GM23248 (cell line): ENCODE measurements at places on chromosomes 5 and 9.

DNA sequence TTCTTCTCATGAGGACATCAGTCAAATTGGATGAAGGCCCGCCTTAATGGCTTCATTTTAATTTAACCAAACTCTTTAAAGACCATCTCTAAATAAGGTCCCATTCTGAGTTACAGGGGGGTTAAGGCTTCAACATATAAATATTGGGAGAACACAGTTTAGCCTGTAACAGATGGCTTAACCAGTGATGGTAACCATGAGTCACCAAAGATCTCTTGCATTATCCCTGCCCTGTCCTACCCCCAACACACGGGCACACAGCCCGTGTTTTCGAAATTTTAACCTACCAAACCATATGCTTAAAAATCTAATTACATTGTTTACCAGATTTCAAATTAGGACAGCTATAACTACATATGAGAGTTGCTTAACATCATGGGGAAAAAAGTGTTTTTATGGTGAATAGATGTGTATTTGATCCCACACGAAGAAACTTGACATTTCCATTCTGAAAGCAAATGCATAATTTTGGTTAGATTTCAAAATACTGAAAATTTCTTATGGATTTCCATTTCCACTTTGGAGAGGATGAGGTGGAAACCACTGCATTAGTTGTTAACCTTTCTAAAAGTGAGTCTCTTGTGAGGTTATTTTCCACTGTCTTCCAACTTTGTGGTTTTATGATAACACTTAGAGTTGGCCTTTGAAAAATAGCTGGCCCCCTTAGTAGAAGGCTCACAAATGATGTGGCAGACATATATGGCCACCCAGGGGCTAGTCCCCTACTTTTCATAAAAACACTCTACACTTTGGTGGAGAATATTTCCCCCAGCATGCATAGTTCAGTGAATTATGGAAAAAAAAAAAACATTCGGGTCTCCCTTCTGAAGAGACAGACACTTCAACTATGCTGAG, 849.3 kb downstream of the TLE1 start:
- no peak for DNase-seq

DNA sequence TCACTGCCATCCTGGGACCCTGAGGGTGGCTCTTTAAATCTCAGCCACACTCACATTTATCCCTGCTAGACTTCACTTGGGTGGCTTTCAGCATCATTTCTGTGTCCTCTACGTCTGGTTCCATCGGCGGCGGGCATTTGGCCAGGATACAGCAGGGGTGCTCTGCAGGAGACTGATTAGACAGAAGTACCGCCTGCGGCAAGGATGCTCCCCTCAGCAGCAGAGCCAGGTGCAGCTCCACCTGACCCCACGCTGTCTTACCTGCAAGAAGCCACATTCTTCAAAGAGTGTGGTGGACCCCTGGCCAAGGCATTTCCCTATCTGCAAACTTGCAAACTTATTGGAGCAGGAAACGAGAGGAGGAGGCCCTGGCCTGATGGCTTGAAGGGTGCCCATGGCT, 309.8 kb upstream of the IRX4 start:
- DNase-seq = no peak

DNA sequence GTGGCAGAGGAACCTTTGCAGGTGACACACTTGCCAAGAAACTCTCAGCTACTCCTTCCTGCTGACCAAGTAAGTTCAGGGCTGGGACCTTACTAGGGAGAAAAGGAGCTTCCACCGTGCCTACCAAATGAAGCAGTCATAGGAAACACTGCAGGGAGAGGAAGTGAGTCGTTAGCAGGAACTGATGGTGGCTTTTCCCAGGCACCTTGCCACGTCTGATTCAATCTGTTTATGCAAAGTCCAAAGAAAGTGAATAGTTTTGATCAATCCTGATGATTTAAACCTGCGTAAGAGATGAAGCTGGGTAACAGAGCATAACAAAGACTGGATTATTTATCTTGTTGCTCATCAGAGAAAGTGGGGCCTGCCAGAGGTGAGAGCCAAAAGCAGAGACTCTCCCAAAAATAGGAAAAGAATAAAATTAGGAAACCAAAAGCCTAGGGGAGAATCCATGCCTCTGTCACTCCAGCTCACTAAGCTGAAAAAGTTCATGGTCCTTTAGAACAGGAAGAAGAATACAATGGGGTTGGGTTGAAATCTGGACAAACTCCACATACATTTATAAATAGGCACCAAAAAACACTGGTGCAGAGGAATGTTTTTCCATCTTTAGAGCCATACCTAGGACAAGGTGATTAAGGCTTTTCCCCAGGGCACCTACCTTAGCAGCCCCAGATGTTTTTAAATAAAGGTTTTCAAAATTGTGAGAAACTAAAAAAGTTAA, 9.3 kb upstream of the PFDN1 start:
- peak; percentile 97 for DNase-seq

- peak; percentile 68 for DNase-seq
These were observed 18.2 kb upstream of the FNIP1 start for GRCh38 chr5:131814990-131815389.

DNA sequence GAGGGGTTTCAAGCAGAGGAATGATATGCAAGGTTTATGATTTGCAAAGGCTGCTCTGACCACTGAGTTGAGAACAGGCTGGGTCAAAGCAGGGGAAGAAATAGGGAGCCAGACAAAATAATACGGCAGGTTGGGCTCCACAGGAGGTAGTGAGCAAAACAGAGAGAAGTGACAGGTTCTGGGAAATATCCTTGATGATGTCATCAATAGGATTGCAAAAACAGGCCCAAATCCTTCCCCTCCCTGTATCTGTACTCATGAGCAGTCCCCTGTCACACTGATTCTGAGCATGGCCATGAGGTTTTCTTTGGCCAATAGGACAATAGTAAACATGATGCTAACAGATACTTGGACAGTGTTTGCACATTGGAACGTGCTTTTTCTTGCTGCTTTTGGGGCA, 471.8 kb upstream of the BRINP1 start:
- DNase-seq = no peak

- peak; percentile 84 for DNase-seq
These were observed 30.9 kb upstream of the SREK1 start for GRCh38 chr5:66113160-66113559.

DNA sequence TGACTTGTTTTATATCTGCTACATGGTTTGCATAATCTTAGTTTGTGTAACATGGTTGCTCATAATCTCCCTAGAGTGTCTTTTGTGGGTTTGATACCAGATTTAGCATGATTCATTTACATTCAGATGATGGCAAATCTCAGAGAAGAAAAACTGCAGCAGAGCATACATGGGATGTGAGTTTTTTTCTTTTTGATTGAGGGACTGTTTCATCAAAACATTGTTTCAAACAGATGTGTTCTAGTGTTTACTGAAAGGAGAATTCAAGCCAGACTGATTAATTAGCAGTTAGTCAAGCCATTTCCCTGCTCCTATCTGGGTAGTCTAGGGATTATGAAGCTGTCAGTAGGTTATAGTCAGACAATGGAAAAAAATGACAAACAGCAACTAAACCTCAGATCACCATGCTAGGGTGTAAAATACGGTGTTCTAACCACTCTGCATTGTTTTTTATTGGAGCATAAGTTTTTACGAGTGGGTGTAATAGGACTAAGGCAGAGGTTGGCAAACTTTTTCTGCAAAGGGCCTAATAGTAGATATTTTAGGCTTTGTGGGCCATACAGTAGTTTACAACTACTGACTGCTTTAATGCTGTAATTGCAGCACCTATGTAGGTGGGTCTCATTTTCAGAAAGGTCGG, 10.5 kb upstream of the GDNF start:
- peak; percentile 79 for DNase-seq

DNA sequence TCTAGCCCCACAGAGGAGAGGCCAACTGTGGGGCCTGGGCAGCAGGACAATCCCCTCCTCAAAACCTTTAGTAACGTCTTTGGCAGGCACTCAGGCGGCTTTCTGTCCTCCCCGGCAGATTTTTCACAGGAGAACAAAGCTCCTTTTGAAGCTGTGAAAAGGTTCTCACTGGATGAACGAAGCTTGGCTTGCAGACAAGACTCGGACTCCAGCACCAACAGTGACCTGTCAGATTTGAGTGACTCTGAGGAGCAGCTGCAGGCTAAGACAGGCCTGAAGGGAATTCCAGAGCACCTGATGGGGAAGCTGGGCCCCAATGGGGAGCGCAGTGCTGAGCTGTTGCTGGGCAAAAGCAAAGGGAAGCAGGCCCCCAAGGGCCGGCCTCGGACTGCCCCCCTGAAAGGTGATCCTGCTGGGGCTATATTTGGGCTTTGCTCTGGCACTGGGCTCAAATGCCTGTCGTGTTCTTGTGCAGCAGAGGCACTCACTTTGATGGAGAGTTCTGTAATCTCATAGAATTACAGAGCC, 39.4 kb downstream of the KDM3B start:
- no peak for DNase-seq

DNA sequence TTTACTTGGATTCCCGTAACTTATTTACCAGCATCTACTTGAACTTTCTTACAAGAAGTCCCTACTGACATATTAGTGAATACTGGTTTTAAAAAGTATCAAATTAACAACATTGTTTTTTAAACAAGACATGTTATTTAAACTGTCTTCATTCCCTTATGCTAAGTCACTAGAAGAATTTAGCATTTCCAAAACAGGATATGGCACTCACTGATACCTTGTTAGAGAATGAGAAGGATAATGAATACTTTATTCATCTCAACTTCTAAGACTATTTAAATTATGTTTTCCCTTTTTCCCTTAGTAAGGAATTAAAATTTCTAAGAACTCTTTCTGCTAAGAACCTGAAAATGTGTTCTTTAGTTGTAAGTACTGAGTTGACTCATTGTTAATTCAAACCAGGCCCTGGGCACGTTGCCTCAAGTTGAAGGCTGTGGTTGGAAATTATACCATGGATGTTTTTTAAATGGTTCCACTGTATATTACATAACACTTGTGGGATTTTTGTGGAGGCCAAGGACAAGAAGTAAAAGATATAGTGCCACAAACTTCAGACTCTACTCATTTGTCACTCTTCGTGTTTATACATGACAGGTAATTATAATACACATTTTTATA, 219.0 kb upstream of the EDIL3 start:
- peak; percentile 27 for DNase-seq

- no peak for DNase-seq
These were observed 126.1 kb downstream of the CACNA1B start for GRCh38 chr9:138003485-138004190.

- DNase-seq = peak; percentile 82
These were observed 106.6 kb upstream of the PJA2 start for GRCh38 chr5:109516390-109516789.

- no peak for DNase-seq
These were observed 126.4 kb downstream of the TTLL11 start for GRCh38 chr9:121966706-121967105.

DNA sequence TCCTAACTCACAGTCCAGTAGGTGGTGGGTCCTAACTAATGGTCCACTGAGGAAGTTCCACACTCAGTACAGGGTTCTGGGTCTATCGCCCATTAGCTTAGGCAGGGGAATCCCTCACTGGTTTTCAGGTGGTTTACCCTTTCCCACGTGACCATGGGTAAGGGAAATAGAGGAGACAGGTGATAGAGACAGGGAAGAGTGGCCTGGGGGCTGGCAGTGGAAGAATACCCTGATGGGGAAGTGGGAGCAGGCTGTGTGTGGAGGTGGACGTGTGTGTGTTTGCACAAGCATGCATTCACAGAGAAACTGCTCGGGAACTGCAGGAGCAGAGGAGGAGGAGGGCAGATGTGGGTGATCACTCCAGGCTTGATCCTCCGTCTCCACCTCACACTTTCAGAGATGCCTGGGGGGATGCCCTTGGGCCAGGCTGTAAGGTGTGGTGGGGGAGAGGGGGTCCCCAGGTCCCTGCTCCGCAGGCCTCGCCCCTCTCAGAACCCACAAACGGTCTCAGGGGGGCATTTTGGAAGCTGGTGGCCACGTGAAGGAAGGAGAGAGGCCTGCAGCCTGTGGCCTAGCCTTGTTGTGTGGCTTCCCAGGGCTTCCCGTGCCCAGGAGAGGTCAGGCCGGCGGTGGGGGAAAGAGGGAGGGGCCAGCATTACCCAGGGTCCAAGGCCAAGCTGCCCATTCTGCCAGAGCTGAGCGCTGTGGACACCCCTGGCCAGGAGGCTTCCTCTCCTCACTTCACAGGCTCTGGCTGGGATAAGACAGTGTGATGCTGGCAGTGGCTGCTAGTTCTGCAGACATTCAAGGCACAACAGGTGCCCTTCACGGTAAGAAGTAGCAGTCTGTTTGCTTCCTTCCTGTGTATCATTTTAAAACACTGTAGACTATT, 80.0 kb downstream of the OTULIN start:
- no peak for DNase-seq

DNA sequence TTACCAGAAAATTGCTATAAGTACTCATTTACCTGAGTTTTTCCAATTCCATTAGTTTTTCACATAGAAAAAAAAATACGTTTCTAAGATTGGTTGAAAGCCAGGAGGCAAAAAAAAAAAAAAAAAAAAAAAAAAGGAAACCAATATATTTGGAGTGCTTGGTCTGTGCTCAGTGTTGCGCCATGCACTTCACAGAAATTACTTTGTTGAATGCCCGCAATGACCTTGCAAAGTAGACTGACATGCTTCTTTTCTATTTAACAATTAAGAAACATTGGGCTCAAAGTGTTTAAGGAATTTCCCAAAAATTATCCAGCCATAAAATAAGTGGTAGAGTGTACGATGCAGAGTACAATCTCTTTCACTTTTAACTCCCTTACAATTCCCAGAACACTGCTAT, 65.2 kb upstream of the PAPPA start:
- no peak for DNase-seq

DNA sequence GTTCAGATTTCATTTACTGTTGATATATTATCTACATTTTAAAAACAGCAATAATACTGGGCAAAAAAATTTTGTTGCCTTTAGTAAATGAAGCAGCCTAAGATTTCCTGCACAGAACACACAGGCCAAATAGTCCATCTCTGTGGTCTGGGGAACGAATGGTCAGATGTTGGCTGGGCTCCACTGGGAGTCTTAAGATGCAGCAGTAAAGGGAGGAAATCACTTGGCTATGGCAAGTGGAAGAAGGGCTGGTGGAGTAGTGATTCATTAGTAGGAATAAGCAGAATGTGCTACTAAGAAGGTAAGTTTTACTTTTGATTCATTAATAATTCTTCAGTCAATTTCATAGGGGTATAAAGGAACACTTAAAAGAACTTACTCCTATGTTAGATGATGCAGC, 91.1 kb upstream of the ARRDC3 start:
- no peak for DNase-seq

DNA sequence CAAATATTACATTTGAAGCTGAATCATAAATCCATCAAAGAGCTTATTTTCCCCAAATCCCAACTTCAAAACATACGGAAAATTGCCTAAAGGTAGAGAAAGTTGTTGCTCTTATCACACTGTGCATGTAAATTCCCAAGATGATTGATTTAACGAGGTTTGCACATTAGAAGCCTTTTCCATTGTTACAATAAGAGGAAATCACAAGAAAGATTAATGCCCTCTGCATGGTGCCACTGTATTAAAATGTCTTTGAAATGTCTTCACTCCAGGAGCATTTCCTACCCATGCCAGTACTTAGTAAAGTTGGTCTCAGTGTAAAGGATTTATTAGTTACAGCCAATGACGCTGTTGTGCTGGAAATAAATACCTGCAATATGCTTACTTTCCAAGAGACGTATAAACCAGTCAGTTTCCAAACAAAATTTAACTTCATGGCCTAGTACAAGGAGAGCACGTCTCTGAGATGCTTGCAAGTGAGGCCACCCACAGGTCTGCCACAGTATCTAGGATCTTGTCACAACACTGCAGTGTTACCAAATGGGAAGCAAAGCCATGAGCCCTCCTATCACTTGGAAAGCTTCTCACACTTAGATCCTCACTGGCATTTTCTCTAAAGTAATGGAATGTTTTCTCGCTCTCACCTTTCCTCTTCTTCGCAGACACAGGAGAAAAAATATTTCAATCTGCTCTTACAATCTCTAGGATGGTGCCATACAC, 112.4 kb downstream of the CETN3 start:
- DNase-seq = no peak

- DNase-seq = peak; percentile 73
These were observed 17.8 kb downstream of the NANS start for GRCh38 chr9:98074115-98074990.
